DMS 273 treated with DMSO at 0.1 percent for 48 hours (cell line): ENCODE measurements at places on chromosomes 5 and 9.
A peak's percentile ranks its signal among the peaks of the same experiment; 100 is the strongest.

- DNase-seq, result no peak
Measured at GRCh38 chr9:94823710-94824109, 97.2 kb downstream of the AOPEP start.

DNA sequence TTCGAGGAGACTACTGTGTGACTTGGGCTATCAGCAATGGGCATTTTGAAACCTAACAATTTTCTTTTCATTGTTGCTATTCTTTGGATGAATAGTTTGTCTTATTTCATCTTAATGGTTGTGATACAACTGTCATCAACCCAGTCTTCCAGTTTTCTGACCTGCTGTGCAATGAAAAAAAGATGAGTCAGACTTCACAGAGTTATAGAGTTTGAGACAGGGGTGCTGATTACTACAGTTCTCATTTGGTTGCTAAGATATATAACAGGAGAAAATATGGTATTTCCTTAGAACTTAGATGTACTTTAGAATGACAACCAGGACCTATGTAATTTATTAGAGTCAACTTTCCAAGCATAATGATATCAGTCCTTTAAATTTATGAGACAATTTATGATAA lies 564.4 kb upstream of the NUDT12 start:
- no peak for DNase-seq

DNA sequence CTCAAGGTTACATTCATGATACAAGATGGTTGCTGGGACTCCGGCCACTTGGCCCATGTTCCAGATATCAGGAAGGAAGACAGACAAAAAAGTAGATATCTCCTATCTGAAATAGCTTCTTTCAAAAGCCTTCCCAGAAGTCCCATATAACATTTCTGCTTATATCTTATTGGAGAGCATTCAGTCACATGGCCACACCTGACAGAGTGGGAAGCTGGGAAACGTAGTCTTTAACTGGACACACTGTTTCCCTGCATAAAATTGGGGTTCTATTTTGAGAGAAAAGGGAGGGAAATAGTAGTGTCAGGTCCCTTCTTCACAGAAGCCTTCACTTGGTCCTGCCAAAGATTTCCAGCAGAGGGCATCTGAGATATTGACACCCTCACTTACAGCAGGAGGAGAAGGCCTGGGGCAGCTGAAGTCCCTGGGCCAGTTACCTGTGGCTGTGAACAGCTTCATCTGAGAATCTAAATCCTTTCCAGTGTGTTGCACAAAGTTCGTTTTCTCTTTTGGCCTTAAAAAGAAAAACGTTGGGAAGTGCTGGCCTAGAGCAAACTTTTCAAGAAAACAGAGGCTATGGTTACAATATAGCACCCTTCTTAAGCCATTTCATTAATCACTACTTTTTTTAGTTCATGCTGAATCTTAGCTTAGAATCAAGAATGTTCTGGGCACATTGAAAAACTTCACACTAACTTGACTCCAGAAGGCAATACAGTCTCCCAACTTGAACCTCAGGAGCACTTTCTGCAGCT lies 33.5 kb downstream of the SPEF2 start:
- no peak for DNase-seq

DNA sequence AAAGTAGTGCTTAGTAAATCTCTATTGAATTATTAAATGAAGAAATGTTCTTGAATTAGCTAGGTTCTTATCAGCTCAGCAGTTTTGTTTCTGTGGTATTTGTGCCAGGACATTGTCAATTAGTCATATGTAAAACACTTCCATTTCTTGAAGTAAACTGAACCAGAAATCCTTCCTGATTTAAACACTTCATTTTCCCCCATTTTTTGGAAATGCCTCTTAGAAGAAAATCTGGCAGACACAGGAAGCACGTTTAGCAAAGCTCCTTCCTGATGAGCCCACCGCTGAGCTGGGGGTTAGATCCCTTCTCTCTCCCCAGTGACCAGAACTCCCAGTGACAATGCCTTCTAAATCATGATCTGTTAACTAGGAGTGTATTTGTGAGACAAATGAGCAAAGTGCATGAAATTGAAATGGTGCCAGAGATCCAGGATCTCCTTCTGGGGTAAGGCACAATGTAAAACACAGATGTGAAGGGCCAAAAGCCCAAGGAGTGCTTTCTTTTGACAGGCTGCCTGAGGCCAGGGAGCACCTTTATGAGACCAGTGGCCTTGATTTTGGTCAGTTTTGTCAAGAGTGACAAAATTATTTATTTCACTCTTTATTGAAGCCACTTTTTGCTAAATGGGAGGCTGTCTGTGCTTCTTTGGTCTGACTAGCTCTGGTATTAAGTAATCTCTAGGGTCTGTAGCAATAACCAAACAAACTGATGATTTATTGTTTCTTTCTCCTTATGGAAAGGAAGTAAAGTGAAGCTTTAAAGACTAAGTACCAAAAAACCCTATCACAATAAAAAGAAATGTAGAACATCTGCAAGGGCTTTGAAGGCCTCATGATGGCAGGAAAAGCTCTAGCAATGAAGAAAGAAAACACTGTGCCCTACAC lies 25.5 kb upstream of the RUSC2 start:
- no peak for DNase-seq

- DNase-seq, result no peak
Measured at GRCh38 chr9:88773627-88774244, 217.5 kb upstream of the S1PR3 start.

GRCh38 chr9:107299437-107299836 lies 16.4 kb downstream of the RAD23B start:
- DNase-seq, result no peak

DNA sequence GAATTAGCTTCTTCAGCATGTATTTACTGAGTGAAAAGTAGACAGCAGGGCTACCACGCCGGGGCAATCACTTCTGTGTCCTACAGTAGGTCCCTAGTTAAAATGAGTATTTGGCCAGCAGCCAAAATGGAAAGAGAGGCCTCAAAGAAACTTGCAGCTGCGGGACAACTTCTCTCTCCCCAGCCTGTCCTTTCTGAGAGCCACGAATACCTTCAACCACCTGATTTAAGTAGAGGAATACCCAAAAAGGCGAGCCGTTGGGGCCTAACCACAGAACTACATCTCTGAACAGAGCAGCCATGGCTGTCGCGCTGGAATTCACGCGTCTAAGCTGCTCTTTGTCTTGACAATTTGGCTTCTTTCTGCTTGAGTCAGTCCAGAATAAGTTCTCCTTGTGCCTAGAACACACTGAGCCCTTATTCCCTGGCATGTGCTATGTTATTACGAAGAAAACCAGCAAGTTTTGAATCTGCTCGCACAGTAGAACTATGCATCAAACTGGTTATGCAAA lies 43.8 kb upstream of the GOLPH3 start:
- DNase-seq, result peak; percentile 32

DNA sequence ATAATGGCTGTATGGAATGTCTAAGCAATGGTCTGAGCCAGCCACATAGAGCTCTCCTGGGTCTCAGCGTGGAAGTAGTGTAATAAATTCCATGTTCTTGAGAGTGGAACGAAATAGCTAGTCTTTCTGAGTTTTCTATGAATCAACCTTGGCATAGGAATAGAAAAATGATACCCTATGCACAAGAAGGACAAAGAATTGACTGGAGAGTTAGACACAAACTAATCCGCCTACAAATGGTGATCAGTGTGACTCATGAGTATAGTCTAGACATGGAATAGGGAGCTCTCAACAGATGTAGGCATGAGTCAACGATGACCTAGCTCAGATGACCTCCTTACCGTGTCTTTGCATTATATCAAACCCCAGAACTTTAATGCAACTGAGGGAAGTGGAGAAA lies 256.8 kb upstream of the GRIN3A start:
- no peak for DNase-seq

GRCh38 chr5:159210210-159210661 lies 883 bp upstream of the RNF145 start:
- no peak for DNase-seq

DNA sequence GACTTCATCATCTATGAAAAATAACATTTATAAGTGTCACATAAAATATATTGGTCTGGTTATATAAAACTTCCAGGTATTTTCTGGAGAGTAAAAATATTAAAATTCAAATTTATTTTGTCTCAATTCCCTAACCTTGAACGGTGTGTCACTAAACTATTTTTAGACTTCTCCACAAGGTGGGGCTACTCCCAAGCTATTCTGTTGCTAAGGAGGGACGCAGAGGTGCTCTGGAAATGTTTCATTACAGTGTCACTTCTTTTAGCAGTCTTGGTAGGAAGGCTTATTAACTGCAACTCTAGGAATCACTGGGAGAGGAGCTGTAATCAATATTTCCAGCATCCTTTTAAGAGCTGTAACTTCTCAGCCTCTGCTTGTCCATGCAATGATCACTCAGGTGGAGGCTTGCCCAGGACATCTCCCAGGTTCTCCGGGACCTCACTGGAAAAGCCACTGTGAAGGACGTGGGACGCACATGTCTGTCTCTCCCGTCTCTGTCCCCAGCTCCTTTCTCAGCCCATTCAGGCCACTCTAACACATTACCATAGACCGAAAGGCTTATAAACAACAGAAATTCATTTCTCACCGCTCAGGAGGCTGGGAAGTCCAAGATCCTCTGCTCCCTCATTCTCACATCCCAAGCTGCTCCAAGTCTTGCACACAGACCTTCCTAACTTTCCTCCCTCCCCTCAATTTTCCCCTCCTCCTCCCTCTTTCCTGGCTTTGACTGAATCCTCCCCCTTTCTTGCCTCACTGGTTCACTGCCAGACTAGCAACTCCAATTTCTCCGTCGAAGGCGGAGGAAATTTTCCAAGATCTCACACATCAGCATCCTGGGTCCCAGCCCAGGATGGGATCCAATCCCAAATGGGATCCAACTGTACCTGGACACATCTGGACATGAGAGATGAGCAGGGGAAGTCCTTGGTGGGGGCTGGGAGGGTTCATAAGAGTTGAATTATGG lies 32.7 kb upstream of the DNAH5 start:
- no peak for DNase-seq

- no peak for DNase-seq
Measured at GRCh38 chr5:95177456-95177855, 107.4 kb downstream of the MCTP1 start.
